CD8-positive, alpha-beta memory T cell (primary cell): ENCODE measurements at places on chromosomes 2 and 18.

DNA sequence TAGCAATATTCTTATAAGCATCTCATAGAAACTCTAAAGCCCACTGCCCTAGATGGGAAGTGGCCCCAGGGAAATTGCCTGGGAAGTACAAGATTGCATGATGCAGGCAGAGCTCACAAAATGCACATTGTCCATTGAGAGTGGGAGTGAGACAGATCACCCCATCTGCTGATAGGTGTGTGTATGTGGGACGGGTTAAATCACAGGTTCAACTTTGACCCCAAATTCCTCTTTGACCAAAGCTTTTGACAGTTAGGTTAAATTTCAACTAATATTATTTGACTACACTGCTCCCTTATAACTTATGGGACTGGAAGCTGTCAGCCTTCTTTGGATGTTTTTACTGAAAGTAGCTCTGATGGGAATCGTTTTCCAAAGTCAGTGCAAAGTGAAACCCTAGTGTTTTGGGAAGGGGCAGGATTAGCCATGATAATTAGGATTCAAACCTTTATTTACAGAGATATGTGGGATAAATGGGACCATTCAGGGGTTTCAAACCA is 11.4 kb upstream of the FABP1 start:
- H3K36me3 ChIP-seq = no peaks in the 10 kb centered on the region
- H3K27ac ChIP-seq = no peak overlapping the region
- H3K4me3 ChIP-seq = no peak overlapping the region
- no peaks in the 10 kb centered on the region for H3K4me1 ChIP-seq
- H3K27me3 ChIP-seq = no peaks in the 10 kb centered on the region

DNA sequence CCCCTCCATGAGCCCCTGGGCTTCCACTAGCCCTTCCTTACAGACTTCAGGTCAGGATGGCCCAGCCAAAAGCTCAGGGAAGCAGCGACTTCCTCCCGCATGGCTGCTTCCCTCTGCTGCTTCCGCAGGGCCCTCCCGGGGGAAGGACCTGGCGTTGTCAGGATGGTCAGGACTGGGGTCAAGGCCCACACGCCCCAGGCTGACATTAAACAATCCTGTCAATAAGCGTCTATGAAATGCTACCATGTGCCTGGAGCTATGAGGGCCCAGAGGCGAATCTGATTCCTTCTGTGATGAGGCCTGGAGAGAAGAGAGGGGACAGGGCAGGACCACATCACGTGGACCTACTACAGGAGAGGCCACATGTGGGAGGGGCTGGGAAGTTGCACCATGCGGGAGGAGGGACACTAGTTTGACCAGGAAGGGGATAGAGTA is 17.3 kb downstream of the CYS1 start:
- no peaks in the 10 kb centered on the region for H3K27me3 ChIP-seq
- no peaks in the 10 kb centered on the region for H3K4me1 ChIP-seq
- H3K27ac ChIP-seq = no peak overlapping the region
- H3K36me3 ChIP-seq = no peaks in the 10 kb centered on the region

- no peaks in the 10 kb centered on the region for H3K27me3 ChIP-seq
- no peaks in the 10 kb centered on the region for H3K4me1 ChIP-seq
- no peak for DNase-seq
- no peak overlapping the region for H3K27ac ChIP-seq
- no peak overlapping the region for H3K4me3 ChIP-seq
These were observed 10.9 kb downstream of the IGFBP2 start for GRCh38 chr2:216643986-216644659.

- H3K27me3 ChIP-seq = no peaks in the 10 kb centered on the region
- H3K36me3 ChIP-seq = peaks cover 5% of the 10 kb centered on the region
- no peak overlapping the region for H3K27ac ChIP-seq
- no peak for DNase-seq
These were observed 43.3 kb downstream of the NBAS start for GRCh38 chr2:15517793-15518192.

DNA sequence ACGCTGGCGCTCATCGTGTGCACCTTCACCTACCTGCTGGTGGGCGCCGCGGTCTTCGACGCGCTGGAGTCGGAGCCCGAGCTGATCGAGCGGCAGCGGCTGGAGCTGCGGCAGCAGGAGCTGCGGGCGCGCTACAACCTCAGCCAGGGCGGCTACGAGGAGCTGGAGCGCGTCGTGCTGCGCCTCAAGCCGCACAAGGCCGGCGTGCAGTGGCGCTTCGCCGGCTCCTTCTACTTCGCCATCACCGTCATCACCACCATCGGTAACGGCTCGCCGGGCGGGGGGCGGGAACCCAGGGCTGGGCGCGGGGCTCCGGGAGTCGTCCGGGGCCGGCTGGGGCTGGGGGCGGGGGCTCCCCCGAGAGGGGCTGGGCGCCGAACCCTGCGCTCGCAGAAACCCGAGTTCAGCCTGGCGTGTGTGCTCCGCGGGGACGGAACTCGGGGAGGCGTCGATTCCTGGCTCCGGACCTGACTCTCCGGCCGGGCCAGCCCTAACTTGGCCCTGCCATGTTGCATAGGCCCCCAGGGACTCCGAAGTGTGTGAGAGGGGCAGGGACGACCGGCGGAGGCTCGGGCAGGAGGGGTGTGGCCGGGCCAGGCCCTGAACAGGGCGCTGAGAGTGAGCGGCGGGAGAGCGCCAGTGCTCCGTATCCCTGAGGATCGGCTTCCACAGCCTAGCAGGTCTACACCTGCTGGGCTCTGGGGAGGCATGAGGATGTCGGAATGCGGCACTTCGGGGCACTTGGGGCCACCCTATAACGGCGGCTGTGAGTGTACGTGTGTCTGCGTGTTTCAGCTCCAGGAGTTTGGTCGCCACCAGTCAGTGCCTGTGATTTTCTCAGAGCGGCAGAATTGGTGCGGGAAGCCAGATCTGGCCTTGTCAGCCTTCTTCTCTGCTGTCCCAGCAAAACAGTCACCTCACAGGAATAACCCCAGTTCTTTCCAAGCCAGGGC is 651 bp downstream of the KCNK3 start:
- H3K4me1 ChIP-seq = no peaks in the 10 kb centered on the region
- peaks cover 19% of the 10 kb centered on the region for H3K27me3 ChIP-seq
- H3K4me3 ChIP-seq = no peak overlapping the region

DNA sequence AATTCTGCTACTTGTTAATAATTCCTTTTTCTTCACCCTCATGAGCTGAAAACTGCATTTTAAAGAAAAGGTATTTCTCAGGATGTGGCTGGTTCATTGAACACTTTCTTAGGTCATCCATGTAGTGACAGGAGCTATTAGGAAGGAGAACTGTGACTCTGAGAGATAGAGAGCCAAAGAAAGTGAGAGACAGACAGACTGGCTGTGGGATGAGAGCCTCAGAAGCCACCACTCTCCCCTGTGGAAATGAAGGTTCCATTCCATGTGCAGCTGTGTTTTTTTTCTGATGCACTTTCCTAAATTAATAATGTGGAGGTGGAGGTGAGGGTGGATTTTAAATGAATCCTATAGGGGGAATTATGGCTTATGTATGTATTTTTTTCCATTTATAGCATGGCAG is 113.3 kb downstream of the FAM210A start:
- H3K4me3 ChIP-seq = no peak overlapping the region
- no peaks in the 10 kb centered on the region for H3K27me3 ChIP-seq
- DNase-seq = no peak
- peaks cover 57% of the 10 kb centered on the region for H3K4me1 ChIP-seq
- no peaks in the 10 kb centered on the region for H3K36me3 ChIP-seq

DNA sequence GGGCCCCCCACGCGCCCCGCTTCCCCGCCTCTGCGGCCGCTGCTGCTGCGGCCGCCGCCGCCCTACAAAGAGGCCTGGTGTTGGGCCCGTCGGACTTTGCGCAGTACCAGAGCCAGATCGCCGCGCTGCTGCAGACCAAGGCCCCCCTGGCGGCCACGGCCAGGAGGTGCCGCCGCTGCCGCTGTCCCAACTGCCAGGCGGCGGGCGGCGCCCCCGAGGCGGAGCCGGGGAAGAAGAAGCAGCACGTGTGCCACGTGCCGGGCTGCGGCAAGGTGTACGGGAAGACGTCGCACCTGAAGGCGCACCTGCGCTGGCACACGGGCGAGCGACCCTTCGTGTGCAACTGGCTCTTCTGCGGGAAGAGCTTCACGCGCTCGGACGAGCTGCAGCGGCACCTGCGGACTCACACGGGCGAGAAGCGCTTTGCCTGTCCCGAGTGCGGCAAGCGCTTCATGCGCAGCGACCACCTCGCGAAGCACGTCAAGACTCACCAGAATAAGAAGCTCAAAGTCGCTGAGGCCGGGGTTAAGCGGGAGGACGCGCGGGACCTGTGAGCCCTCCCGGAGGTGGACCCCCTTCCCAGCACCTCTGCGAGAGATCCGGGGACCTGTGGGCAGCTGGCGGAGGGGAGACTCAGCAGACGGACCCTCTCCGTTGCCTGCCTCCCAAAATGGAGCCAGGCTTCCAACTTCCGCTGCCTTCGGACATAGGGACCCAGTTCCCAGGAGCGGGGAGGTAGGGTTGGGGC is 1.9 kb downstream of the SP5 start:
- DNase-seq = no peak
- no peaks in the 10 kb centered on the region for H3K36me3 ChIP-seq
- no peak overlapping the region for H3K27ac ChIP-seq
- H3K4me3 ChIP-seq = no peak overlapping the region

GRCh38 chr2:233399306-233400225 is 45.3 kb downstream of the DGKD start:
- no peaks in the 10 kb centered on the region for H3K27me3 ChIP-seq
- peak overlapping the region; percentile 15 for H3K4me3 ChIP-seq
- H3K4me1 ChIP-seq = peaks cover 51% of the 10 kb centered on the region
- peak; percentile 69 for DNase-seq

DNA sequence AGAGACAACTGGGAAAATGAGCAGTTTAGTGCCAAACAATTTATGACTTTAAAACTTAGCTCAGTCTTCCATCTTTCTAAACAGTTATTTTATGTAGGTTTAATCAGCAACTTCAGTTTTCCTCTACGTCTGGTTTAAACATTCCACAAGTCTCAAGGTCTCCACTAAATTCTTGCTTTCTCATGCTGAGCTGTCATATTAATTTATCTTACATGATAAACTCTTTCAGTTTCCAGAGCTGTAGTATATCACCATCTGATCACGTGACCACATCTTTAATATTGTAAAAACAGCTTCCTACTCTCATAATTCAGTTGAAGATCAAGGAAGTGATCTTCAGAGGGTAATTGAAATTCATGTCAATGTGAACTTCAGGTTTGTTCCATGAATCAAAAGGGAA is 158.6 kb downstream of the ZNF804A start:
- no peaks in the 10 kb centered on the region for H3K27me3 ChIP-seq
- H3K36me3 ChIP-seq = no peaks in the 10 kb centered on the region
- no peak overlapping the region for H3K27ac ChIP-seq
- no peak overlapping the region for H3K4me3 ChIP-seq
- no peak for DNase-seq
- no peaks in the 10 kb centered on the region for H3K4me1 ChIP-seq

- H3K36me3 ChIP-seq = no peaks in the 10 kb centered on the region
- H3K27me3 ChIP-seq = no peaks in the 10 kb centered on the region
- H3K4me3 ChIP-seq = no peak overlapping the region
- no peaks in the 10 kb centered on the region for H3K4me1 ChIP-seq
- no peak overlapping the region for H3K27ac ChIP-seq
- DNase-seq = no peak
These were observed 105.6 kb upstream of the ZNF521 start for GRCh38 chr18:25457601-25458000.

DNA sequence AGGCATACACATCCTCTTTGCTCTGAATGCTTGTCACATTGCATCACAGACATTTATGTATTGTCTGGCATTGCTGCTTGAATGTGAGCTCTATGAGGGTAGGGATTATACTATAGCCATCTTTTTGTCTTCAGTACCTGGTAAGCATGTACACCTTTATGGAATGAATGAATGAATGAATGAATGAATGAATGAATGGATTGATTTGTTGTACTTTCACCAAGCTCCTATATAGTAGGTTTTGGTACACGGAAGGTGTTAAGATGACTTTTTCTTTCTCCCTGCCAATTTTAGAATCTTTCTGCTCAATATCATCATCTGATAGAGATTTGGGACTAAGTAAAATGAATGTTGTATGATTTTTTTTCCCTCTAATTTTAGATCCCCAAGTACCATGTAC is 13.5 kb downstream of the LTBP1 start:
- no peaks in the 10 kb centered on the region for H3K27me3 ChIP-seq
- no peak for DNase-seq
- no peaks in the 10 kb centered on the region for H3K4me1 ChIP-seq
- no peaks in the 10 kb centered on the region for H3K36me3 ChIP-seq
- no peak overlapping the region for H3K27ac ChIP-seq

GRCh38 chr18:22188559-22189267 is 19.3 kb downstream of the GATA6 start:
- H3K4me3 ChIP-seq = no peak overlapping the region
- H3K36me3 ChIP-seq = no peaks in the 10 kb centered on the region

GRCh38 chr18:12802538-12802937 is 81.5 kb downstream of the PTPN2 start:
- H3K27ac ChIP-seq = no peak overlapping the region
- H3K36me3 ChIP-seq = peaks cover 11% of the 10 kb centered on the region
- H3K4me3 ChIP-seq = no peak overlapping the region
- H3K4me1 ChIP-seq = no peaks in the 10 kb centered on the region

GRCh38 chr2:8582651-8583399 is 99.0 kb upstream of the ID2 start:
- H3K4me1 ChIP-seq = peaks cover 10% of the 10 kb centered on the region
- H3K36me3 ChIP-seq = no peaks in the 10 kb centered on the region
- H3K27me3 ChIP-seq = no peaks in the 10 kb centered on the region
- DNase-seq = no peak
- H3K4me3 ChIP-seq = no peak overlapping the region
- H3K27ac ChIP-seq = peak overlapping the region; percentile 0

DNA sequence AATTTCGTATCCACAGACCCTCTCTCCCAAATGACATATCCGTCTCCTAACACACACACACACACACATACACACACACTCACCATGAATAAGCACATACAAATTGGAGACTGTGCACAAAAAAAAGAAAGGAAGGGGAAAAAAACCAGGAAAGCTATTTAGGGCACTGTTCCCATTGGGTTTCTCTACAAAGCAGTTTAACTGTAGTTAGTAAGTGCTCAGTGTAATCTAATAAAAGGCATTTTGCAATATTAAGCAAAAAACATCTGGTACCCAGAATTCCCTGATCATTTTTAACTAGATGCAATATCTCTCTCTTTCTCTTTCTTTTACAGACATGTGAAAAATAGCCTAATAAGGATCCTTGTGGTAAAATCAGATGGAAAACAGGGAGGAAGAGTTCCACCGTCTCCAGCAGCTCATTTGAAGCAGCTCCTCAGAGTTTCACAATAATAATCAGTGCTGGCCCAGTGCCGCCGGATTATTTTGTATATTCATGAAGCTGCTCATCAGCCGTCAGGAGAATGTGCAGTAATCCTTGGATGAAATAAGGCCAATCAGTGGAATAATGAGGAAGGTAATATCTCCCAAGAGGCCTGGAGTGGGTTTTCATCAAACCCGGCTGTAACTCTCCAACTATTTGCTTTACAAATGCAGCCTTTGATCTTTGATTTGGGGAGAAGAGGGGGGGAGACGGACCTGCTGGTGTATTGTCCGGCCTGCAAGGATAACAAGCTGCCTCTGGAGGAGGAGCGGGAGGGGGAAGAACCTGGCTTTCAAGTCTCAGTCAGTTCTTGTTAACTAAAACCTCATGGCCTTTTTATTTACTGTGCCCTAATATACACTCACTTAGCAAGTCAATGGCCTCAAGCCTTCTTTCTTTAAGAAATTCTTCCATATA is 227.6 kb upstream of the SMIM21 start:
- no peaks in the 10 kb centered on the region for H3K4me1 ChIP-seq
- DNase-seq = no peak
- no peaks in the 10 kb centered on the region for H3K36me3 ChIP-seq
- no peaks in the 10 kb centered on the region for H3K27me3 ChIP-seq
- no peak overlapping the region for H3K27ac ChIP-seq

GRCh38 chr2:189327879-189328847 is 113.1 kb upstream of the WDR75 start:
- H3K27ac ChIP-seq = no peak overlapping the region
- H3K4me3 ChIP-seq = no peak overlapping the region
- H3K4me1 ChIP-seq = no peaks in the 10 kb centered on the region
- no peaks in the 10 kb centered on the region for H3K36me3 ChIP-seq
- DNase-seq = no peak
